Calu3 (cell line): ENCODE measurements at places on chromosomes 3 and 15.
A peak's percentile ranks its signal among the peaks of the same experiment; 100 is the strongest.

DNA sequence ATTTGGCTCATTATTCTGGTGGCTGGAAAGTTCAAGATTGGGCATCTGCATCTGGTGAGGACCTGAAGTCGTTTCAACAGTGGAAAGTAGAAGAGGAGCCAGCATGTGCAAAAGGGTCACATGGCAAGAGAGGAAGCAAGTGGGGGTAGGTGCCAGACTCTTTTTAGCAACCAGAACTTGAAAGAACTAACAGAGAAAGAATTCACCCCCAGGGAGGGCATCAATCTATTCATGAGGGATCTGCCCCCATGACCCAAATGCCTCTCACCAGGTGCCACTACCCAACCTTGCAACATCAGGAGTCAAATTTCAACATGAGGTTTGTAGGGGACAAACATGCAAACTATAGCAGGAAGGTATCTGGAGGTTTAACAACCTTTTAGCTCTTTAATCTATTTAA, 10.3 kb upstream of the RYK start:
- DNase-seq = no peak
- no peak overlapping the region for H3K27ac ChIP-seq
- no peaks in the 10 kb centered on the region for H3K27me3 ChIP-seq

GRCh38 chr3:172675441-172676193, 35.2 kb downstream of the NCEH1 start:
- H3K4me1 ChIP-seq = peaks cover 51% of the 10 kb centered on the region
- H3K36me3 ChIP-seq = peaks cover under 1% of the 10 kb centered on the region
- no peak overlapping the region for H3K4me3 ChIP-seq

DNA sequence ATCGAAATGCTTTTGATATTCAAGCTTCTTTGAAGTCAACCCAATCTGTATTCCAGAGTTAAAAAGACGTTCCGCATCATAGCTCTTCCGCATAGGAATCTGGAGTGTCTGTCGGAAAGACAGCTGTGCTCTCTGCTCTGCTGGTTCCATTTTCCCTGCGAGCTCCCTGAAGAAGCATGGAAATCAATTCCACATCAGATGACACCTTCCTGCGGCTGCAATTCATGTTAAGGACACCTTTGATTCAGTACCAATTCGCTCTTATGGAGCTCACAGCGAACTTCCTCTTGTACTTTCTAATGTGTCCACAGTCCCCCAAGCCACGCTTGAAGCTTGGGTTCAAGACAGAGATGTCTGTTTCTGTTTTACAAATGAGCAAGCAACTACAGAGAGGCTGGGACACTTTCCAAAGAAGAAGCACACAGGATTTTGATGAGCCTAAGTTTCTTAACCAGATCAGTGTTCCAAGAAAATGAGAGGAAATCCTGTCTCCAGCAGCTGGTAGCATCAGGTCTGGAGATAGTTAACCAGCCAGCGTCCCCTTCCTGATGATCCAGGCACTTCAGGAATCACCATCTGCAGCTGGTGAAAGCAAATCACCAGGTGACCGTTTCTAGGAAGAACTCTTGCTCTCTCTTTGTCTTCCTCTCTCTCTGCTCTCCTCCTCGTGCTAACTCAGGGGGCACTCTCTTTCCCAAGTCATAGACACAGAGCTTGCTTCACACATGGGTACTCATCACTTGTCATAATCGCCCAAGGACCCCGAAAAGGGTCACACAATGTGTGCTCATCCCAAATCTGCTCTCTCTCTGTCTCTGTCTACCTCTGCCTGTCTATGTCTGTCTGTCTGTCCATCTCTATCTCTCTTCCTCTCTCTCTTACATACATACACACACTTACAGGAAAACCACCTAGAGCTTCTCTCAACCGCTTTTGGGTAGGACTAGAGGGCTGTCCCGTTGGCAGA, 281.8 kb downstream of the FAM43A start:
- H3K4me3 ChIP-seq = no peak overlapping the region
- no peaks in the 10 kb centered on the region for H3K4me1 ChIP-seq
- no peak overlapping the region for H3K27ac ChIP-seq

DNA sequence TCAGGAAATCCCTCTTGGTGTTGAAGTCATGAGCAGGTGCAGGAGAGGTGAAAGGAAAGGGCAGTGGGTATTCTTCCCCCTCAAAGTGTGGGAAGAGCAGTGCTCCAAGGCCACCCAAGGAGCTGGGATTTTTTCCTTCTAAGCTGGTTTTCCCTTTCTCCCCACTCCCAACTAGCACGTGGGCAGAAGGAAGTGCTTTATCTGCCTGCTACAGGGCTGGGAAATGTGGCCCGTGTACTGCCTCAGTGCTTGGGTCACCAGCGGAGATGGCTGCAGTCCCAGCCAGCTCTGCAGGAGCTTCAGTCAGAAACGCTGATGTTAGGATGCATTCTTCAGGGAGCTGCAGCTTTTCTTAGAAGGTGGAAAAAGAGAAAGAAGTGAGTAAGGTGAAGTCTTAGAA, 99.2 kb downstream of the CACNA1D start:
- peaks cover under 1% of the 10 kb centered on the region for H3K4me1 ChIP-seq
- no peaks in the 10 kb centered on the region for H3K27me3 ChIP-seq
- H3K4me3 ChIP-seq = no peak overlapping the region
- no peak for DNase-seq

DNA sequence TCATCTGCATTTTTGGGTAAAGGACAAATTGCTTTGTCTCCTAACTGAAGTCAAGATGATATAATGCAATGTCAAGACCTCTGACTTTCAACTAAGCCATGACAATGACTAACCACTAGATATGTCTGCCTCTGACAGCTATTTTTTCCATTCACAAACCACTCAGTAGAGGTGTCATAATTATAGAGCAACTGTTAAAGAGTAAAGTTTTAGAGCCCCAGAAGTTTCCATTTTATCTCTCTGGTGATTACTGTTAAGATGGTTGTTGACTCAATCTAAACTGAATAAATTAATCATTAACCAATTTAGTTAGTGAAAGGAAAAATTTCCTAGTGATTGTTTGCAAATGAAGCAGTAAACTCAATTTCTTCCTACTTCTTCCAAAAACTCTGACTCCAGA, 779.9 kb downstream of the GRM7 start:
- no peaks in the 10 kb centered on the region for H3K27me3 ChIP-seq
- no peak for DNase-seq
- no peaks in the 10 kb centered on the region for H3K4me1 ChIP-seq
- H3K36me3 ChIP-seq = no peaks in the 10 kb centered on the region

- DNase-seq = no peak
- H3K27me3 ChIP-seq = no peaks in the 10 kb centered on the region
- H3K27ac ChIP-seq = no peak overlapping the region
- peaks cover 9% of the 10 kb centered on the region for H3K4me1 ChIP-seq
- no peaks in the 10 kb centered on the region for H3K36me3 ChIP-seq
- no peak overlapping the region for H3K4me3 ChIP-seq
These were observed 426.6 kb upstream of the THBS1 start for GRCh38 chr15:39154227-39154638.

- H3K27ac ChIP-seq = no peak overlapping the region
- peaks cover 5% of the 10 kb centered on the region for H3K36me3 ChIP-seq
- no peaks in the 10 kb centered on the region for H3K4me1 ChIP-seq
- DNase-seq = no peak
- no peaks in the 10 kb centered on the region for H3K27me3 ChIP-seq
- no peak overlapping the region for H3K4me3 ChIP-seq
These were observed 60.8 kb downstream of the OXNAD1 start for GRCh38 chr3:16325850-16326249.

DNA sequence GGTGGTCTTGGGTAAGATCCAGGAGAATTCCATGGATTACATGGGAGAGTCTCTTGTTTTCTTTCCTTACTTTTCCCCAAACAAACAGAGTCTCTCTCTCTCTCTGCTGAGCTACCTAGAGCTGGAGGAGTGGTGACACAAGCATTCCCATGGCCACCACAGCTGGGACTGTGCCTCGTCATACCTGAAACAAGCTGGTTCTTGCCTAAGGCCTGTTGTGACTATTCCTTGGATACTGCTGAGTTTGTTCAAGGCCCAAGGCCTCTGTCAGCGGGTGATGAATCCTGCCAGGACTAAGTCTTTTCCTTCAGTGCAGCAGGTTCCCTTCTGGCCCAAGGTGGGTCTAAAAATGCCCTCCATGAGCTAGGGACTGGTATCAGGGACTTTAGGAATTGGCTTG, 378.1 kb upstream of the ZNF385D start:
- H3K27ac ChIP-seq = no peak overlapping the region
- H3K27me3 ChIP-seq = no peaks in the 10 kb centered on the region
- no peak for DNase-seq
- H3K4me3 ChIP-seq = no peak overlapping the region
- H3K4me1 ChIP-seq = no peaks in the 10 kb centered on the region

DNA sequence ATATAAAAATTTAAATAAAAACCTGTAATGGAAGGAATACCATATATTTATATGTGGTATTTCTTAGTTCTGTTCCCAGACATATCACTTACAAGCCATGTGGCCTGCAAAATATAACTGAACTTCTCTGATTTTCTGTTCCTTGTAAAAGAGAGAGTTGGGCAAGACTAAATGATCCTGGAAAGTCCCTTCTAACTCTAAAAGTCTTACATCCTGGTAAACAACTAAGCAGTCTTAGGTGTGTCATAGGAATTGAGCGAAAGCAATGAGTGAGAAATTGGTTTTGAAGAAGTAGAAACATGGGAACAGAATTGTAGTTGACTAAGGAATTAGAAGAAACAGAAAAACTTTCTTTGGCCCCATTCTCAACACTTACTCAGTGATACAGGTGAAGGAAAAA, 25.3 kb upstream of the IL20RB start:
- no peaks in the 10 kb centered on the region for H3K27me3 ChIP-seq
- H3K36me3 ChIP-seq = peaks cover 60% of the 10 kb centered on the region
- H3K4me1 ChIP-seq = peaks cover 65% of the 10 kb centered on the region

GRCh38 chr3:42119561-42120355, 28.6 kb downstream of the TRAK1 start:
- peaks cover 18% of the 10 kb centered on the region for H3K36me3 ChIP-seq
- no peaks in the 10 kb centered on the region for H3K27me3 ChIP-seq
- DNase-seq = no peak
- no peak overlapping the region for H3K4me3 ChIP-seq
- peak overlapping the region; percentile 96 for H3K27ac ChIP-seq
